ENCODE measurements at places on chromosomes 13 and 19.

DNA sequence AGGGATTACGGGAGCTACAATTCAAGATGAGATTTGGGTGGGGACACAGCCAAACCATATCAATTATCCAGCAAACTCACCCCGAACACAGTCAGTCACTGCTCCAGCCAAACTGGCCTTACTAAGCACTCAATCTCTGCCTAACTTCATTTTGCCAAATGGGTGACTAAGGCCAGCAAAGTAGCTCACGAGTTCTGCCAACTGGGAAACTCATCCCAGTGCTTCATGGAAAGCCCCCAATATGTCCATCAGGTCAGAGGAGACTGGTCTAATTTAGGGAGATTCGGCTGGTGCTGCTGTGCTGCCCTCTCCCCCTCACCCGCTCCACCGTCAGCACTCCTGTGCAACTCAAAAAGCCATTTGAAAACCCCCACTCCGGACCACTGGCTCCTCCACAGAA lies 324.0 kb downstream of the FOXO1 start:
- no peak for DNase-seq

- no peak for DNase-seq
Observed at GRCh38 chr19:13718733-13719132, 45.6 kb upstream of the MRI1 start.

DNA sequence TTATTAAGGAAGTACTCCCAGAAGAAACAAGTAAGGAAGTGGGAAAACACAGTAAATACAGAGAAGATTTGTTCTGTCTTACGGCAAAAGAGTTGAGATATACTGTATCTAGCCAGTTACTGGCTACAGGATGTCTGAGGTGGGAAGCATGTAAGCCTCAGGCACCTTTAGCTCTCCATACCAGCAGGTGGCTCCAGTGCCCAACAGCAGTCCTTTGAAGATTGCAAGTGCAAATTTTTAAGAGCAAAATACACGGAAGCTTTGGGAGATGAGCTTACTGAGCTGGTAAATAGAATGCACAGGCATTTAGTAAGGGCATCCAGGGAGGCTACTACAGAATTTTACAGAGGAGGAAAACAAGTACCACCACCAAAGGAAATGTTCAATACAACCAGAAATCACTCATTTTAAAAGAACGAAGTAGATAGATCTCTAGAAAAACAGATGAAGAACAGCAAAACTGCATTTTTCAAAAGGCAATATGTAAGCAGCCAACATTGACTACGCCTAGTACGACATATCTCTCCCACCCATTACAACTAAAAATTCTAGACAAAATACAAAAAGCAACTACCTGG lies 57.9 kb upstream of the VSTM2B start:
- no peak for DNase-seq

DNA sequence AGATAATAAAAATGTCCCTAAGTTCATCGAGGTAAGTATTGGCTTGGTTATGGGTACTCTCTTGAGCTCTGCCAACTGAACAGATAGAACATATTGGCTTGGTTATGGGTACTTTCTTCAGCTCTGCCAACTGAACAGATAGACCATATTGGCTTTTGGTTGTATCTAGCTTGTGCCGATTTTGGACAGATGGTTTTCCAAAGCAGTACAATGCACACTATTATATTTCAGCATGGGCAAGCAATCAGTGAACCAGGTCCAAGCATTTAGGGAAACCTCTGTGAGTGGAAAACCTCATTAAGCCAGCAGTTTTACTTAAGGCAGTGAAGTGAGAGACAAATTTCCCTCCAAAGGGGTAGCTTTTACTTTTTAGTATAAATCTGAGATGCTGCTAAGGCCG lies 1440.5 kb upstream of the SPRY2 start:
- DNase-seq: no peak

- no peak for DNase-seq
Observed at GRCh38 chr13:84129966-84130365, 247.7 kb upstream of the SLITRK1 start.

- no peak for DNase-seq
Observed at GRCh38 chr13:97975280-97975847, 21.9 kb downstream of the IPO5 start.

GRCh38 chr19:14395262-14395661 lies 14.0 kb downstream of the ADGRE5 start:
- DNase-seq: no peak

DNA sequence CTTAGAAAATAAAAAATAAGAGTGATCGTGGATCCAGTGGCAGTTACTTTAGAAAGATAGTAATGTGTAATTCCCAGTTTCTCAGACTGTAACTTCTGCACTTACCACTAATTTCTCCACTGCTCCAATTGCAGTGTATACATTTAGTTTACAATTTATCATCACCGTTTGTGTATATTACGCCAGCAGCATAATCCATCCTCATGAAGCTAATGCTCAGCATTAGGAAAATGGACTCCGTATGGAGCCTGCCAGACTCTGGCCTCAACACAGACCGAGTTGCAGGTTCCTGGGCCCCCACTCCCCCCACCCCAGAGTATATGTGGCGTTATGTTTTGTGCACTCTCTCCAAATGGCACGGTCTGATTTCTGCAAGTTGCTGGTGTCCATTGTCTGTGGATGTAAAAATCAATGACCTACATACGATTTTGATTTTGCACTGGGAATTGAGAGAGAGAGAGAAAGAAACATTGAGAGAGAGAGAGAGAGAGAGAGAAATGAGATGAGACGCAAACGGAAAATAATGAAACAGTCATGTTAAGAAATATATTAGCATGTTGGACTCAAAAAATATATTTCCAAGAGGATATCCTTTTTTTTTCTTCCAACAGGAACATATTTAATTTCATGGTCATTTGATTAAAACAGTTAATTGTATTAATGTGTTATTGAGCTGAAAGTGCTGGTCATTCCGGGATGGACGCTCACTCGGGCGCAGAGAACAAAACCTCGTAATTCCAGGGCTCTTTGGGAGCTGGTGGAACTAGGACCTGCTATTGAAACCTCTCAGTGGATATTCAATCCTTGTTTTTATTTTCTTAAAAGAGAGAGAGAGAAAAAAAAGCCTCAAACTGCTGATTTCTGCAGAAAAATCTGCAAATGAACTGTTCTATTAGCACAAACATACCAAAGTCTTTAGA lies 278.8 kb downstream of the TSHZ3 start:
- DNase-seq: no peak

DNA sequence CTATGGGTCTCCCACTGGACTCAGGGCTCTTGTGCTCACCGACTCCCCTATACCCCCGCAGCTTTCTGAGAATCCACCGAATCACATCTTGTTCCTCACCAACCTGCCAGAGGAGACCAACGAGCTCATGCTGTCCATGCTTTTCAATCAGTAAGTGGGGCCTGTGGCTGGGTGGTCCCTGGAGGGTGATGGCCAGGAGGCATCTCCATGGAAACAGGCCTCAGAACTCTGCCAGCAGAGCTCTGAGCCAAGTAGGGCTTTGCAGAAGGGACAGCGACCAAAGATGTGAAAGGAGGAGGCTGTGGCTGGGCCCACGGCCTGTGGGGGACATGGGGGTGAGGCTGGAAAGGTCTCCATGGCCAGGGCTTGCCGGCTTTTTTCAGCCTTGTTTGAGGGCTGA lies 11.8 kb upstream of the MIA start:
- DNase-seq: no peak

GRCh38 chr19:18396471-18397241 lies 766 bp downstream of the LRRC25 start:
- no peak for DNase-seq

DNA sequence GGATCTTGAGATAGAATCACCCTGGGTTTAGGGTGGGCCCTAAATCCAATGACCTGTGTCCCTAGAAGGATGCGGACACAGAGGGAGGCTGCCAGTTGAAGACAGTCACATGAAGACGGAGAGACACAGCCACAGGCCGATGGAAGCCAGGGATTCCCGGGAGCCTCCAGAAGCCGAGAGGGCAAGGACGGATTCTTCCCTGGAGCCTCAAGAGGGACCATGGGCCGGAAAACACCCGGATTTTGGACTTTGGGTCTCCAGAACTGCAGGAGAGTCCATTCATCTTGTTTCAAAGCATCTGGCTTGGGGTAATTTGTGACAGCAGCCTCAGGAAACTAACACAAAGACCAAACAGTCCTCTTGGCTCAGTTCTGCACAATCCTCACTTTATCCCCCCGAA lies 2.3 kb downstream of the TMEM86B start:
- DNase-seq: no peak

- DNase-seq: peak; percentile 65
Observed at GRCh38 chr13:40664350-40665125, 1.9 kb downstream of the FOXO1 start.

- DNase-seq: no peak
Observed at GRCh38 chr13:43110036-43110435, 86.7 kb downstream of the DNAJC15 start.

DNA sequence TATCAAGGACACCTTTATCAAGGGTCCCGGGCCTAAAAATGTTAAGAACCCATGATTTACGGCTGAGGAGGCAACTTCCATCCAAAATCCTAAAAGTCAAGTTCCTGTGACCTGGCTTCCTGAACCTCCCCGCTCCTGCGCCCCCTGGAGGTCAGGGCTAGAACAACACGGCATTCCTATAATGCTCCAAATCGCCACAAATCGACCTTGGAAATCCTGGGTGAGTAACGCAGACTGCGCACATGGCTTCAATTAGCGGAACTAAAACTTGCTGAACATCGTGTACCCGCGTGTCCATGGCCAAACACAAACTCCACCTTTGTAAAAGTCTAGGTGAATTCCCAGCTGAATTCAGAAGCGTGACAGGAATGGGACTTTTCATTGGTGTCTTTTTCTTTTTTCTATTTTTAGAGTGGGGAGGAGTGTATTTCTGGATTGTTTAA lies 4.3 kb upstream of the C5AR1 start:
- peak; percentile 35 for DNase-seq

GRCh38 chr19:27974082-27974513 lies 1238.9 kb downstream of the UQCRFS1 start:
- DNase-seq: no peak

GRCh38 chr13:106657104-106657503 lies 89.2 kb upstream of the ARGLU1 start:
- DNase-seq: no peak
